ENCODE measurements at places on chromosomes 7 and 10.

- DNase-seq: no peak
These were observed 178.2 kb downstream of the SLC25A13 start for GRCh38 chr7:96143495-96144259.

DNA sequence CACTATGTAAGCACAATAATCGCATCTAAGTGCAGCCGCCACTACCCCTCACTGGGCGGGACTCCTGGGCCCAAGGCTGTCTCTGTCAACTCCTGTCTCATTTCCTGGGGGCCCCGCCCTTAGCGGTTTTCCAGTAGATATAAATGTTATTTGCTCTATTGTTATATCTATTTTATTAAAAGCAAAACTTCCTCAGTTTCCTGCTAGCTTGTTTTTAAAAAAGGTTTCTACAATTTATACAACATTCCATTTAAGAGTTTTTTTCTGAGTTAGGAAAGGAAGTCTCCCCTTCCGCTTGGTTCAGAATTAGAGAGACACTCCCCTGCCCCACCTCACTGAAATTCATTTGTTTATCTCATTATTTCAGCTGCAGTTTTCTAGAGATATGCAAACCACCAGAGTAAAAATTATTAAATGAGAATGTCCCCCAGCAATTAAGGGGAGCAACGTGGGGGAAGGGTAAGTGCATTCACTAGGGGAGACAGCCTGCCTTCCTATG, 82.7 kb downstream of the RAMP3 start:
- DNase-seq: no peak

DNA sequence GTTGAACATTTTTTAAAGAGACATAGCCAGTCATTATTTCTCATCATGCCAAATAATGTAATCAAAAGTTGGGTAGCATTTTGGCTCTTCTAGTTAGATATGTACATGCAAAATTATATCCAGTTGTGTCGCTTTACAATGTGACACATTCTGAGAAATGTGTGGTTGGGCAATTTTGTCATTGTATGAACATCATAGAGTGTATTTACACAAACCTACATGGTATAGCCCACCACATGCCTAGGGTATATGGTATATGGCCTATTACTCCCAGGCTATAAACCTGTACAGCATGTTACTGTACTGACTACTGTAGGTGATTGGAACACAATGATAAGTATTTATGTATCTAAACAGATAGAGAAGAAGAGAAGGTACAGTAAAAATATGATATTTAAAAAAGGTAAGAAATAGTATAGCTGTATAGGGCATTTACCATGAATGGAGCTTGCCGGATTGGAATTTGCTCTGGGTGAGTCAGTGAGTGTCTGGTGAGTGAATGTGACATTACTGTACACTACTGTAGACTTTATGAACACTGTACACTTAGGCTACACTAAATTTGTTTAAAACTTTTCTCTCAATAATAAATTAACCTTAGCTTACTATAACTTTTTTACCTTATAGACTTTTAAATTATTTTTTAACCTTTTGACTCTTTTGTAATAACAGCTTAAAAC, 16.5 kb downstream of the ZNF365 start:
- DNase-seq: no peak

GRCh38 chr10:7388602-7389001, 22.2 kb downstream of the SFMBT2 start:
- DNase-seq: no peak

DNA sequence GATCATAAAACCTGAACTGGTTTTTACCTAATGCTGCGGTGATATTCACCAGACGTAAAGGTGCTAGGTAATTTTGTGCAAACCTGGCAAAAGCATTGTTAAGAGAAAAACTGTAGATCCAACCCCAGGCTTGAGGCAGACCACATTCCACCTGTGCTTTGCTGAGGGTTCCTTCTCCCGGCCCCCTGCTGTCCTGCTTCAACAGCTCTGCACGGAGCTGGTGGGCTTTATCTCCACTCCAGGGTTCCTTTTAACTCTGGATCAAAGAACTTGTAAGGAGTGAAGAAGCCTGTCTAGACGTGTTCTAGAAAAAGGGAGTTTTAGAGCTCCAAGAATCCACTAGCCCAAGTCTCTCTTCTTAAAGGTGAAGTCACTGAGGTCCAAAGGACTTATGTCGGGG, 87.5 kb upstream of the NMT2 start:
- no peak for DNase-seq

GRCh38 chr7:132113536-132114371, 462.5 kb downstream of the PLXNA4 start:
- DNase-seq: no peak

DNA sequence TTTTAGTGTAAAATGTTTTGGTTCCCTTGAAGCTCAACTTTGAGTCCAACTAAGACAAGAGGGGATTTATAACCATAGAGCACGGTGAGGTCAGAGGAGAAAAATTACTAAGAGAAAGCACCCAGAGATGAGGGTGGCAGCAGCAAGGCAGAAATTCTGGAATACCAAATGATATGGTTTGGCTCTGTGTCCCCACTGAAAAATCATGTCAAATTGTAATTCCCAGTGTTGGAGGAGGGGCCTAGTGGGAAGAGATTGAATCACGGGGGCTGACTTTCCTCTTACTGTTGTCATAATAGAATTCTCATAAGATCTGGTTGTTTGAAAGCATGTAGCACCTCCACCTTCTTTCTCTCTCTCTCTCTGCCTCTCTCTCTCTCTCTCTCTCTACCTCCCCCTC, 19.4 kb upstream of the AKR1C1 start:
- DNase-seq: no peak

DNA sequence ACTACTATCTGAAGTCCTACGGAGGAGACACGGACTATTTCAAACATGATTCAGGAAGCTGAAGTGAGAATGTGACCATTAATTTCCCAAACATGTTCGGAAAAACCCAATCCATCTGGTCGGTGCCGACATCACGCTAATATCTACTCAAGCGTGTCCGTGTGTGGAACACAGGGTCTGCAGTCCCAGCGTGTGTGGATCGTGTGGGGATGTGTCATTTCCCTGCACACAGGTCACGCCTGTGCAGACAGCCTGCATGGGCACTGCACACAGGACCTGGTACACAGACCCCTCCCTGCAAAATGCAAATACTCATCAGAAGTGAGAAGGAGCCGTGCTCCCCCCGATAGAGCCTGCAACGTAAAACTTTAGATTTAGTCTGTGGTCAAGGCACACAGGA, 57.8 kb downstream of the CARD11 start:
- DNase-seq: no peak

GRCh38 chr7:26486153-26486552, 194.5 kb downstream of the SNX10 start:
- DNase-seq: no peak

GRCh38 chr10:79301754-79302530, 45.3 kb upstream of the PPIF start:
- no peak for DNase-seq

DNA sequence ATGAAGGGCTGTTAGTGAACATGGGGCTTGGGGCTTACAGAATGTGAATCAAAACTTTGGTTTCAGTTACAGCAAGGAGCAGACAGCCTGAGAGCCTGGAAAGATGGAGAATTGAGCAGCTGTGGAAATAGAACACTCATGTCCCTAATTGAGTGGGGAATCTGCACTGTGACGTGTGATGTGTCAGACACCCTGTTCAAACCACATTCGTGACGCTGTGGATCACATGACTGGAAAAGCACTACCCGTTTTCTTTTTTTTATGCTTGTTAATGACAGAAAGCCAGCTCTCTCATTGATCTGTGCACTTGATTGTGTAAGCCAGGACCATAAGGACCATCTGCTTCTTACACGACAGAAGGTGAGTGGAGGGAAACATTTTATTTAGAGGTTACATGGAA, 15.1 kb upstream of the TBX20 start:
- no peak for DNase-seq

DNA sequence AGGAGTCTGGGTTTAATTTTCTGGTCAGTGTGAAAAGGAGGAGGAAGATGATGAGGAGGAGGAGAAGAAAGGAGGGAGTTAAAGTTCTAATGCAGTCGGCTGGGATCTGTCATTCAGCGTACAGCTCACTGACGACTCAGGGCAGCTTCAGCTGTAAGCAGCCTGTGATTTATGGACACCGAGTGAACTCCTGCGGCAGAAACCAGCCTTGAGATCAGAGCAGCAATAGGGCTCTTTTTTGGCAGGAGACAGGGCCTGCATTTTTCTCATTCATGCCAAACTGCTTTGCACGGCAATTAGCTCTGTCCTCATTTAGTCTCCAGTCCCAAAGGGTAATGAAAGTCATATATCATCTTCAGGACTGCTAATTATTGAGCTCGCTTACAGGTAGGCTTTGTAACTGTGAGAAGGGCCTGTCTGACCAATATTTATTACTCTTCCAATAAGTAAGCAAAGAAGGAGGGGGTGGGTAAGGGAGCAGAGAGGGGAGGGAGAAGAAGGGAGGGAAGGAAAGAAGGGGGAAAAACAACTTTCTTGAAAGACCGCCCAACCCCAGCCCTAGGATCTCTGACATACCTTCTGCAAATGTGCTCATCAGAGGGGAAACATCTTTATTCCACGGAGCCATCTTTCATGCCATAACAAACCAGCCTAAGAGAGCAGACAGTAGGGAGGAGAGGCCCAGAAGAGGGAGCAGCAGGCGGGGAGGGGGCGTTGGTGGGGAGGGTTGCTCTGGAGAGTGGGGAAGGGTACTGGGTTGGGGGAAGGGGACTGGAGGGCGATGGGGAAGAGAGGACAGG, 48.1 kb upstream of the COMTD1 start:
- DNase-seq: no peak

Measured in stimulated activated CD8-positive, alpha-beta memory T cell treated with anti-CD3 and anti-CD28 coated beads, Interleukin-4, amount 100 ng/mL, for 1 hour (primary cell).